Right renal cortex interstitium (tissue), 3 donors: ENCODE measurements at places on chromosomes 12 and 14.

- no peak for DNase-seq
These were observed 11.5 kb upstream of the C14orf93 start for GRCh38 chr14:23021434-23021833.

DNA sequence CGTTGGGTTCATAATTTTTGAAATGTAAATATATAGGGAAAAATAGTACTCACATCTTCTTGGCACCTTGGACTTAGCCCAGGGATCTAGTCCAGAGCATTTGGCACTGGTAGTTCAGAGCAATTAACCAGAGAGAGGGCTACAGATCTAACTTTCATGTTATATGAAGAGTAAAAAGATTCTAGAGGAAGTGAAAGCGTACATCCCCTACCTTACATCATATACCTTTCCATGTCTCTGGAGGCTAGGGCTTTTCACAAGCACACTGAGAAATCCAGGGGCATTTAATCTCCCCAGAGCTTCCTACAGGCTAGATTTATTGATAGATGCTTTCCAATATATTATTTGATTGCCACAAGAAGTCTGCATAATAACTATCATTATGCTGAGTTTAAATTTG lies 687.5 kb upstream of the FBXO33 start:
- no peak for DNase-seq

DNA sequence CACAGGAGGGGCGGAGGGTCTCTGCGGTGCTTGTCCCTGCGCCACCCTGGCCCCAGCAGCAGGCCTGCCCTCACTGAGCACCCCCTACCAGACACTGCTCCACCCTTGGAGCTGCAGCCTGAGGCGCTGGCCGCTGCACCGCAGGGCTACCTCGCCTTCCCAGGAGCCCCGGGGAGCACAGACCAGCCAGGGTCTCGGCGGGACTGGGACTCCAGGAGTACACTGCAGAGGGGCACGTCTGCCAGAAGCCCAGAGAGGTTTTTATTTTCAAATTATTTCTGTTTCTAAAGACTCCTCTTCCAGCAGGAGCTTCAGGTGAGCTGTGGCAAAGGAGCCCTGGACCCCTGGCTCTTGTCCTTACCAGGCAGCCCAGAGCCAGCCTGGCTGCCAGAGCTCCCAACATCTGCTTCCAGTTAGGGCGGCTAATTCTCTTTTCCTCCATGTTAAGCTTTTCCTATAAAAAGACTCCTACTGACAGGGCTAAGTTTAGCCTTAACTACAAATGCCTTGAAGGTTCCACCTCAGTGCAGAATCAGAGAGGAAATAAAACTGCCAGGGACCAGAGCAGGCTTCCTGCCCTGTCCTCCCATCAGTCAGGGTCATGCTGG lies 26.4 kb downstream of the DEGS2 start:
- no peak for DNase-seq

GRCh38 chr12:77060136-77060882 lies 5.1 kb downstream of the E2F7 start:
- DNase-seq = no peak

GRCh38 chr12:113093409-113094101 lies 37.0 kb downstream of the DTX1 start:
- no peak for DNase-seq

DNA sequence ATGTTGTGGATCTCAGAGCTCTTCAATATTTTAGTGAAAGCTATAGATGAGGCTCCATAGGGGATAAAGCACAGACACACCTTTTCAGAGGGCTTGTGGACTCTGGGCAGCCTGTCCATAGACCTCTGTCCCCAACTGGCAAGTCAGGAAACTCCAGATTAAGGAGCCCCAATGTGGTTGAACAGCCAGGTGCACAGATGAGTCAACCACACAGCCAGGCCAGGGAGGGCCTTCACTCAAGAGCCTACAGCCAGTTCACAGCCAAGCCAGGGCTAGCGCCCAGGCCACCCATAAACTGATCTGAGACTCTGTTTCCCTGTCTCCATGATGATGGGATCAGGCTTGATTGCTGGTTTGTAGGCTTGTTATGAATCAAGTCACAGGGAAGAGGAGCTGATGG lies 1.0 kb upstream of the BDKRB2 start:
- no peak for DNase-seq

GRCh38 chr14:89088530-89088929 lies 264.1 kb downstream of the TTC8 start:
- DNase-seq = no peak

DNA sequence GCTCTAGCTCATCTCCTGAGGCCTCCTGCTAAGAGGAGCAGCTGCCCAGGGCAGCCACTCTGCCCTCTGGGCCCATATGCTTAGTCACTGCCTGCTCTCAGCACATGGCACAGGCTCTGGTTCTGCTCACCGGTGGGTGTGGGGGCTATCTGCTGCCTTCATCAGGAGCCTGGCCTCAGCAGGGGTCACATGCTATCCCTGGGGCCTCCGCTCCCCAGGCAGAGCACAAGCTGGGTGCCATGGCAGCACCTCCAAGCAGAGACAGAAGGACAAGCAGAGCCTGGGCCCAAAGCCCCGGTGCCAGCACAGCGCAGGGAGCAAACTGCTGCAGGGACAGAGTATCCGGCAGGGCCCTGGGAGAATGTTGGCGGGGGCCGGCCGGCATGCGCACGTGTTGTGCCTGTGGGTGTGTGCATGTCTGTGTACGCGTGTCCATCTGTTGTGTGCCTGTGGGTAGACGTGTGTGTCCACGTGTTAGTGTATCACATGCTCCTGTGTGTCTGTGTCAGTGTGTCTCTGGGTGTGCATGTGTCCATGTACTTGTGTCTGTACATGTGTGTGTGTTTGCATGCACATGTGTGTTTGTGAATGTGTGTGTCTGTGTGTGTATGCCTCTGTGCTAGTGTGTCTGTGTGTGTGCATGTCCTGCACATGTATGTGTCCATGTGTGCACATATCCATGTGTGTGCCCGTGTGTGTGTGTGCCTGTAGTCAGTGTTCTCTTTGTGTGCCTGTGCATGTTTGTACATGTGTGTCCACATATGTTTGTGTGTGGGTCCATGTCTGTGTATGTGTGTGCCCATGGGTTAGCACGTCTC lies 326.9 kb downstream of the TMEM121 start:
- DNase-seq = no peak

GRCh38 chr14:79077096-79077495 lies 906.9 kb downstream of the NRXN3 start:
- DNase-seq = no peak

- DNase-seq = no peak
These were observed 14.6 kb downstream of the CCDC88C start for GRCh38 chr14:91402771-91403600.

- no peak for DNase-seq
These were observed 750 bp downstream of the CS start for GRCh38 chr12:56299308-56299852.

DNA sequence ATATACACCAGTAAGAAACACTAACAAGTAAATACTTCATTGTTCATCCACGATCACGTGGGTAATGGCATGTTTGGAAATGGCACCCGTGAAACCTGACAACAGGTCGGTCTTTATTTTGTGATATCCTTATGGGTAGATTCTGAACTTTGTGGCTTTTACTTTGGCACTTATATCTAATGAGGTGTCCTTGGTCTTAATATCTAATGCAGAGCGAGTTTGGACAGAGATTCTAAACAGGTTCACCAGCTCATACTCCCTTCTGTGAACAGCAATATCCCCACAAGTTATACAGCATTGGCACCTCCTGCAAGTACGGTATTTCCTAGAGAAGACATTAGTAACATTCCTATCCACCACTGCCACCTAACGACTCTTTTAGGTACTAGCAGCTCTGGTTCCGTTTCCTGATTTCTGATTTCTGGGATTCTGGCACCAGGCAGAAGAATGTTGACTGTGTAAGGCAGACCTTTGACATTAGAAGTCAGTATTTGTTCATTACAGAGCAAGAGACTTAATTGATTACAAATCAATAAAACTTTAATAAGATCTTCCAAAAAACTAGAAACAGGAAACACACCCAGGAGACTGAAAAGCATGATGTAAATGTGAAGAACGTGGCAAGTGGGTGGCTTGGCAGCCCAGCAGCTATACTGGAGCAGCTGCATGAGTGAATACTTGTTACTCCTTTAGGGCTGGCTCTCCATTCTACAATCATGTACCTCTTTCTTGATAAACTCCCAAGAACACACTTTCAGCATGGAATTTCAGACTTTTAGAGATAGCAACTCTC lies 2.5 kb downstream of the ANG start:
- peak; percentile 63 for DNase-seq

- DNase-seq = no peak
These were observed 50.5 kb downstream of the IRF2BPL start for GRCh38 chr14:76977793-76978720.

DNA sequence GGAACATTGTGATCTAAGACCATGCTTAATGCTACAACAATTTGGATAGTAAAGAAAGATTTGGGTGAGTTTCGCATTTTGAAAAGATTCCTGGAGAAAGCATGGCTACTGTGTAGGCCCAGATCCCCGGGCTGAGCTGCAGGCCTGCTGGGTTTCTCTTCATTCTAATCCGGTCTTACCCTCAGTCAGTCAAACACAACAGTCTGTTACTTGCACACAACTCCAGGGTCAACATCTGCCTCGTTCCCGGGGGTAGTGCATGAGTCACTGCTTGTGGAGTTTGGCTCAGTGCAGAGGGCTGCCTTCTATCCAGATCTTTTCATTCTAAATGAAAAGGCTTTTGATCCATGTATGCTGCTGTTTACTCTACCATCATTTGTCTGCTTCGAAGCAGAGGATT lies 60.4 kb upstream of the SEL1L start:
- DNase-seq = no peak

DNA sequence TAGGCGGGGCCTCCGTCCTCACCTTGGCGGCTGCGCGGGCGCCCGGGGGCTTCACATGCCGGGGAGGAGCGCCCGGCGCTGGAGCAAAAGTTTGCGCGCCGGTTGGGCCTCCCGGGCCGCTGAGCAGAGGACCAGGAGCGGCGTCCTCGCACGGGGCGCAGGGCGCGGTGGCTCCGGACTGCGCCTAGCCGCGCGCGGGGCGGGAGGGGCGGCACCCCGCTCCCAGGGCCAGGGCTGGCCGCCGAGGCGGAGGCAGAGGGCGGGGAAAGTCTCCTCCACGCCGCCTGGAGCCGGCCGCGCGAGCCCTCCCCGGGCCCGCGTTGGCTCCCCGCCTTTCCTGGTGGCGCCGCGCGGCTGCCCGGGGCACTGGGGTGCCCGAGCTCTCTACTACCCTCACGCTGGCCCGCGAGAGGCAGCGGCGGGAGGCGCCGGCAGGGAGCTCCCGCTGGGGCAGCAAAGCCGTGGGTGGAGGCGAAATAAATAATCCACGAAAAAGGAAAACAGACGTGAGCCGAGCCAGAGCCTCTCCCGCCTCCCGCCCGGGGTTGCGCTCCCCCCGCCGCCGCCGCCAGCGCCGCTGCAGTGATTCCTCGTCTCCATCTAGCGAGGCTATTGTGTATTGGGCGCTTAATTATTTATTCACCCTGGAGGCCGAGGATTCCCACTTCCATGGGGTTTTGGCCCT lies 400 bp upstream of the PRIMA1 start:
- DNase-seq = no peak

- no peak for DNase-seq
These were observed 44.9 kb upstream of the BCAT1 start for GRCh38 chr12:24993793-24994192.

GRCh38 chr12:52178984-52179383 lies 12.8 kb downstream of the KRT80 start:
- DNase-seq = no peak

DNA sequence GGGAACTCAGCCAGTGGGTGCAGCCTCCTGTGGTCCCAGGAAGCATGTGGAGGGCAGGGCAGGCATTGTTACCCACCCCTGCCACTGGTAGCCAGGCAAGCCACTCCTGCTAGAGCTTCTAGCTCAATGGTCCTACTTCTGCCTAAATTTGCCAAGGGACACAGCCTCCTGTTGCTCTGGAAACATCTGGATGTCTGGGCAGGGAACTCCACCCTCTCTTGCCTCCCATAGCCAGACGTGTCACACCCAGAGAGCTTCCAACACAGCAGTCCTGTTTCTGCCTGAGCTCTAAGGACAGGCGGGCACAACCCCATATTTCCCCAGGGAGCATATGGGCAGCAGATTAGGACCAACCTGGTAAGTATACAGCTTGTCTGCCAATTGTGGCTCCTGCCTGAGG lies 350.2 kb downstream of the GLT1D1 start:
- no peak for DNase-seq

- DNase-seq = no peak
These were observed 12.6 kb upstream of the SERPINA10 start for GRCh38 chr14:94305620-94306019.

DNA sequence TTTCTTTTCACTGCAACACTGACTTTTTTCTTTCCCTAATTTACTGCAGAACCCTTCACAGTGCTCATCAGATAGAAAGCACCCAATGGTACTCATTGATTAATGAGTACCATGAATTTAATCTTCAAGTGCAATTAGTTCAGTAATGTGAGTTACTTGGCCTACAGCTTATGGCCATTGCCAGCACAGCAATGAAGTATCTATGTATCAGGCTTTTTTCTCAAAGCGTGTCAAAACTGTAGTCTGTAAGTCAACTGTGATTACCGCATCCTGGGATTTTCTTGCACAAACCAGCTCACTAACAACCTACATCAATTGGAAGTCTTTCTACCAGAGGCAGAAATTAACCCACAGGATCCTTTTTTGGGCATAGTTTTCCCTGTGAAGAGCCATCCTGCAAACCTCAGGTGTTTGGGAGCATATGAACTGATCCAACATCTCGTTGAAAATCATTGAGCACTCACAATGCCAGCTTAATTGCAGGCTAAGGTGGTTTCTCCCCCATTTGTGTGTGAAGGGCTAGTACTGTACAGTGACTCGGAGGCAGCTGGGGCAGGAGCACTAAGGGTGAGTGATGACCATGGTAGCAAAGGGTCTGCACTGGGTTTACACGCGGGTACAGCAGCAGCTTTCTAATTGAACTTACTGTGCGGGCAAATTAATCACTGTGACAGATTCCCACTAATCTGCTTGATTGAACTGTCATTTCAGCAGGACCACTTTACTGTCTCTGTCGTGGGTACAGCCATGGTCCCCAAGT lies 619.3 kb downstream of the SNAPC1 start:
- DNase-seq = no peak

DNA sequence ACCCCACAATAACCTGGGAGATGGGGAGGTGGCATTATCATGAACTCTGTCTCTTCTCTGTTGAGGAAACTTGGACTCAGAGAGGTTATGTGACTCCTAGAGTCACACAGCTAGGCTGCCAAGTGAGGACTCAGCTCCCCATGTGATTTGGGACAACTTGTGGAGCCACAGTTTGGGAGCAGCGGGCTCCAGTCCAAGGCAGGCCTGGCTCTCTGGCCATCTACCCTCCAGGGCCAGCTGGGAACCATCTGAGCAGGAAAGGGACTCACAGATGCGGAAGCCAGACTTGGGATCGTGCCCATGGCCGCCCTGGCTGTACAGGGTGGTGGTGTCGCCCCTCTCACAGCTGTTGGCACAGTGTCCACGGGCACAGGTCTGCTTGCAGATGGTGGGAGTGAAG lies 59.1 kb downstream of the ISCA2 start:
- no peak for DNase-seq
